Progenitor cell of endocrine pancreas (in vitro differentiated cells): ENCODE measurements at places on chromosomes 5 and 9.

- peak; percentile 48 for DNase-seq
These were observed at the start of gene SH3RF2 for GRCh38 chr5:145936401-145937131. Gene SH3RF2 (plus strand): TSS chr5:145936578. CDS start chr5:145937929, 1,351 bp downstream.

DNA sequence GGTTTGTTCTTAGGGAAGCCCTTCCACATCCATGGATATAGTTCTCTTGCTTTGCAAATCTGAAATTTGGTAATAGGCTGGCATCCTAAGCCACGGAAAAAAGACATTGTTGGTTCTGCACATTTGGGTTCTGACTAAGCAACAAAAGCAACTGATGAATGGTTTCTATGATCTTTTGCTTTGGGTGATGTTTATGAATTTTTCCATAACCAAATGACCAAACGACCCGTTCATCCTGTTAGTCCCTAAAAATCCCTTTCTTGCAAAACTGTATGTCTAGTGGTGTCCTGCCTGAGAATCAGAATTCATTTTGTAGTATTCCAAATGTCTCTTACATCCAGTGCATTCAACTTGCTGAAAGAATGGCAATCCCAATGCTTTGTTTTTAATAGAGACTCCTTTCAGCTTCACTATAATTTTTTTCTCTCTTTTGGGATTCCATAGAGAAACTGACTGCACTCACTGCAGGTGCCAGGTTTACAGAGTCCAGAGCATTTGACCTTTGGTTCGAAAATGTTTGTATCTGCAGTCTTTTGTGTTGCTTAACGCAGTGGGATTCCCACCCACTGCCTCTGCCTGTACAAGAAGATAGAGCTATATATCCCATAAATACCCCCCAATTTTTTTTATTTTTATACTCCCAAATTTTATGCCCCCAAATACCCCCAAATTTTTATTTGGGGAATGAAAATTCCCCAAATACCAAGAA, 4.7 kb downstream of the SPTAN1 start:
- DNase-seq: no peak

- DNase-seq: no peak
These were observed 134.7 kb downstream of the SLC1A3 start for GRCh38 chr5:36741128-36741527.

GRCh38 chr5:166602271-166602670, 1689.2 kb upstream of the WWC1 start:
- no peak for DNase-seq

- DNase-seq: no peak
These were observed 192.1 kb upstream of the TRIM32 start for GRCh38 chr9:116494815-116495634.

GRCh38 chr9:37542895-37543294, 33.3 kb downstream of the FBXO10 start:
- DNase-seq: no peak

GRCh38 chr9:116420993-116421538, 266.0 kb upstream of the TRIM32 start:
- DNase-seq: no peak

GRCh38 chr5:109739741-109740728, 50.3 kb downstream of the MAN2A1 start:
- DNase-seq: no peak

DNA sequence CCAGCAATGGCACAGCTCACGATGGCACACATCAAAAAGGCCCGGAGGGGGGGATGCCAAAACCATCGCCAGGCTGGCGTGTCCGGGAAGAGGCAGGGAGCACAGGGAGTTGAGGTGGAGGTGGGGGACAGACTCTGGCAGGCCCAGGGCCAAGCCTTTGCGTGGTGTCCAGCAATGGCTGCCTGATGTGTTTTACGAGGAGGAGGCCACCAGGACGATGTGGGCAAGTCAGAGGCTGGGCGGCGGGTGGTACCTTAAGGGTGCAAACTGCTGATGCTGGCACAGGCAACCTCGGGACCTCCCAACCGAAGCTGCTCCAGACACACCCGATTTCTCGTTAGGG, 4.7 kb downstream of the VAV2 start:
- no peak for DNase-seq

- DNase-seq: no peak
These were observed 1571.3 kb downstream of the MAT2B start for GRCh38 chr5:165076686-165077085.

DNA sequence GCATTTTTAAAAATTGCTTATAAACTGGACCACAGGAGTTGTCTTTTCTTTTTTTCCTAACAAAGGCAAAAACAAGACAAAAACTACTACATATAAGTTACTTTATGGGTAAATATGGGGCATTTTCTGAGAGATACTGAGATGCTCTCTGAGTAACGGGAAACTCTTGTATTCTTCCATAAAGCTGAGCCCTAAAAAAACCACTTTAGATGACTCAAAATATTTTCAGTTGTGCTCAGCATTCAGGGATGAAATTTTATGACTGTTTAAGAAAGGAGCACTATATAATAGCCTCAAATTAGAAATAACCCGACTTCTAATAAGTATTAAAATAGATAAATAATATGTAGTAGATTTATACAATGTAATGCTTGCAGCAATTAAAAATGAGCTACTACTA, 644.5 kb downstream of the KCTD16 start:
- DNase-seq: no peak

DNA sequence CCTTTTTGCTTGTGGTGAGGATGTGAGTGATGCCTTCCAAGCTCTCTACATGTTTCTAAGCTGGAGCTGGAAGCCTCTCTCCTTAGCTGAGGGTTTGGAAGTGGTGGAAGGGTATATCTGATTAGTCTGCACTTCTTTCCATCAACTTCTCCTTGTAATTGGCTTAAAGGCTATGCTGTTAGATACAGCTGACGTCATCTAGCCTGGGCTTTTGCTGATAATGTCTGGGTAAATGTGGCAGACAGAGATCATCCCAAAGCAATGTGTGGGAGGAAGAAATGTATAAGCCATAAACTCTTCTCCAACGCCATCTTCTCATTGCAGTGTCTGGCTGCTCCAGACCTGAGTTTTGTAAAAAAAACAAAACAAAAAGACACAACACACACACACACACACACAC, 29.3 kb downstream of the ZNF354C start:
- no peak for DNase-seq
